ENCODE measurements at places on chromosomes 3 and 15. TPM values are rescaled to one million over a fixed set of nuclear protein-coding genes. Genes with fewer than 3 reads are reported as not detected.

GRCh38 chr3:39075910-39076309 is 24.1 kb downstream of the WDR48 start:
- no peak for DNase-seq
- H3K4me3 ChIP-seq = no peak overlapping the region
- H3K4me1 ChIP-seq = no peaks in the 10 kb centered on the region
- H3K27me3 ChIP-seq = no peaks in the 10 kb centered on the region

- DNase-seq = no peak
- H3K4me3 ChIP-seq = no peak overlapping the region
- H3K27ac ChIP-seq = no peak overlapping the region
- peaks cover 22% of the 10 kb centered on the region for H3K36me3 ChIP-seq
- H3K4me1 ChIP-seq = peaks cover 28% of the 10 kb centered on the region
Measured at GRCh38 chr15:41919954-41920538, 26.2 kb upstream of the SPTBN5 start.

DNA sequence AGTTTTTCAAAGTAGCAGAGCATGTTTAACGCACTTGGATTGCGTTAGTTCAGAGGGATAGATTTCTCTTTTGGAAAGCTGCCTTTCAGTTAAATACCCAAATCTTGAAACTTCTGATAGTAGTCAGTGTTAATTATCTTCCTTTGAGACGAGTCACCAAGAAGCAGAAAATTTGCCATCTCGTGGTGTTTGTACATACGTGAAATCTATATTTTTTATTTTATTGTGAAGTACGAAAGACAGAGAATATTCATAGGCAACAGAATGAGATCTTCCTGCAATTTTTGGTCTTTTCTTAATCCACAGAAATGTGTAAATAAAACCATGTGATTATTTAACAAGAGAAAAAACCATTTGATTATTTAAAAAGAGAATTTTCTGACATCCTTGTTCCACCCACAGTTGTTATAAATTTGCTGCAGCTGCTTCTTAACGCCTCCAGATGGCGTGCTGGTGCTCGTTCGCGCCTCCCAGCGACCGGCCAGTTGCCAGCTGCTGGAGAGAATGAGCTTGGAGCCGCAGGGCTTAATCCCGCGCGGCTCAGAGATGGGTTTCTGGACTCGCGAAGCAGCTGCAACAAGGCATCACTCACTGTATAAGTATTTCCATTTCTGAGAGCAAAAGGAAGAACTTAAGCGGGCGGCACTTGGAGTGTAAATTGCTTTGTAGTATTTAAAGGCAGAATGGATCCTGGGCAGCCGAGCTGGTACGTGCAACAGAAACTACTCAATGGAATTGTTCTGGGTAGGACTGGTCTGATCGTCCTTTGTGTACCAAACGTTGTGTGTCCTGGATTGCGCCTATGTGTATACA is 10.5 kb upstream of the SLITRK3 start:
- H3K4me3 ChIP-seq = no peak overlapping the region
- DNase-seq = peak; percentile 5
- H3K27me3 ChIP-seq = no peaks in the 10 kb centered on the region
- no peak overlapping the region for H3K27ac ChIP-seq
- peaks cover 3% of the 10 kb centered on the region for H3K4me1 ChIP-seq
- H3K36me3 ChIP-seq = no peaks in the 10 kb centered on the region

GRCh38 chr3:190543671-190544070 is 29.8 kb downstream of the IL1RAP start:
- H3K4me1 ChIP-seq = no peaks in the 10 kb centered on the region
- no peak overlapping the region for H3K4me3 ChIP-seq
- DNase-seq = no peak
- H3K27me3 ChIP-seq = no peaks in the 10 kb centered on the region
- H3K36me3 ChIP-seq = no peaks in the 10 kb centered on the region

GRCh38 chr3:99357131-99357530 is 281.3 kb upstream of the COL8A1 start:
- no peaks in the 10 kb centered on the region for H3K36me3 ChIP-seq
- H3K27ac ChIP-seq = no peak overlapping the region
- no peak for DNase-seq
- H3K4me1 ChIP-seq = no peaks in the 10 kb centered on the region

GRCh38 chr3:127585163-127585812 is 5.2 kb downstream of the TPRA1 start:
- H3K4me1 ChIP-seq = peaks cover 8% of the 10 kb centered on the region
- no peaks in the 10 kb centered on the region for H3K27me3 ChIP-seq
- no peaks in the 10 kb centered on the region for H3K36me3 ChIP-seq
- H3K4me3 ChIP-seq = no peak overlapping the region
- DNase-seq = no peak

DNA sequence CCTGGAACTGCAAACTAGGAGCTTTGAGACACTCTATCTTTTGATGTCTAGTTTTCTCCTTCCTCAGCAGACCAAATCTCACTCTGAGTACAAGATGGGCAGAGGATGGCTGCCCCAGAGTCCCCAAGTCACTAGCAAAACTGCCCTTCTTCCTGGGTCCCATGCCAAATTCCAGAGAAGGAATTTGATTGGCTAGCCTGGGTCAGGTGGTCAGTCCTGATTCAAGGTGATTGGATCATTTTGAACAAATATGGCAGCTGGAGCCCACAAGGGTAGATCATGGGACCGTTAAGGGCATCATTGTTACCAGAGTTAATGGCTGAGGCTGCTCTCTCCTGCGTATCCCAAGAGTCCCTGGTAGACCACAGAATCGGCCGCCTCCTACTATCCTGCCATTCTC is 21.7 kb downstream of the SLC6A1 start:
- H3K4me3 ChIP-seq = no peak overlapping the region
- no peak overlapping the region for H3K27ac ChIP-seq
- no peaks in the 10 kb centered on the region for H3K27me3 ChIP-seq
- no peak for DNase-seq

- H3K27me3 ChIP-seq = peaks cover 10% of the 10 kb centered on the region
- no peak overlapping the region for H3K27ac ChIP-seq
- H3K4me3 ChIP-seq = no peak overlapping the region
- peaks cover 6% of the 10 kb centered on the region for H3K4me1 ChIP-seq
- DNase-seq = no peak
Measured at GRCh38 chr3:42983927-42984326, 4.8 kb downstream of the GASK1A start.

DNA sequence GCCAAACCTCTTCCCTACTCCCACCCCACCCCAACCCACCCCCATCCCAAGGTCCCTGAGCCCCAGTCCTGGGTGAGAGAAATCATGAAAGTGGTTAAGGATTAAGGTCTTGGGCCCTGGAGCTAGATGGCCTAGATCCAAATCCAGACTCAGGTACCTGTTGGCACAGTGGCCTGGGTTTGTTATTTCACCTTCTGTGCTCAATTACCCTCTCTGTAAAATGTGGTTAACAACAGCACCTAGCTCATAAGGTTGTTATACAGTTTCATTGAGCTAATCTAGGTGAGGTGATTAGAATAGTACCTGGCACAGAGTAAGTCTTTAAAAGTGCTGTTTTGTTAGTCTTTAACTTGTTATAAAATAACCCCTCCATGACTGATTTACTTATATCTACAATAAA is 6.4 kb upstream of the SNUPN start:
- no peak overlapping the region for H3K27ac ChIP-seq
- no peaks in the 10 kb centered on the region for H3K4me1 ChIP-seq
- peaks cover 1% of the 10 kb centered on the region for H3K36me3 ChIP-seq
- H3K4me3 ChIP-seq = no peak overlapping the region
- H3K27me3 ChIP-seq = no peaks in the 10 kb centered on the region

- H3K27me3 ChIP-seq = no peaks in the 10 kb centered on the region
- H3K4me3 ChIP-seq = no peak overlapping the region
- no peaks in the 10 kb centered on the region for H3K36me3 ChIP-seq
- DNase-seq = no peak
- no peaks in the 10 kb centered on the region for H3K4me1 ChIP-seq
Measured at GRCh38 chr15:76274821-76275220, 36.4 kb downstream of the ETFA start.

- H3K27me3 ChIP-seq = peaks cover 12% of the 10 kb centered on the region
- no peaks in the 10 kb centered on the region for H3K4me1 ChIP-seq
- DNase-seq = no peak
- no peak overlapping the region for H3K4me3 ChIP-seq
- no peak overlapping the region for H3K27ac ChIP-seq
- H3K36me3 ChIP-seq = no peaks in the 10 kb centered on the region
Measured at GRCh38 chr3:50266836-50267235, 2.1 kb upstream of the SEMA3B start.

- no peaks in the 10 kb centered on the region for H3K36me3 ChIP-seq
- DNase-seq = no peak
- no peaks in the 10 kb centered on the region for H3K4me1 ChIP-seq
Measured at GRCh38 chr3:176193032-176193730, 1004.1 kb downstream of the TBL1XR1 start.

DNA sequence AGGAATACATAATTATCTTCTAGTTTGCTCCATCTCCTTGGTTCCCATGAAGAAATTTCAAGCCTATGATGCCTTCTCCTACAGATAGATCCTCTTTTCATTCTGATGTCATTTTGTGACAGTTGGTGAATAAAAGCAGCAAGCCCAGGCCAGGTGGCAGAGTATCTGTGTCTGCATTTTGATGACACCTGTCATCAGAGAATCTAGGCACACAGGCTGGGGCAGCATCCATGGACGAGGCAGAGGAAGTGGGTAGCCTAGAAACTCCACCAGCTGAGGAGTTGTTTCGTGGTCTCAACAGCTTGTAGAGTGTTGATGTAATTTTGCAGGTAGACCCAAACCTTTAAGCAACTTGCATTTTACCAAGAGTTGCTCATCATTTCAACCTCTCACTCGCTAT is 269.8 kb downstream of the FEZF2 start:
- no peak overlapping the region for H3K4me3 ChIP-seq
- no peaks in the 10 kb centered on the region for H3K36me3 ChIP-seq
- no peak overlapping the region for H3K27ac ChIP-seq
- no peaks in the 10 kb centered on the region for H3K4me1 ChIP-seq
- DNase-seq = no peak
- no peaks in the 10 kb centered on the region for H3K27me3 ChIP-seq

GRCh38 chr3:169965562-169966427 is 812 bp upstream of the SEC62 start:
- H3K27me3 ChIP-seq = no peaks in the 10 kb centered on the region
- peaks cover 2% of the 10 kb centered on the region for H3K36me3 ChIP-seq

- DNase-seq = no peak
- H3K27me3 ChIP-seq = no peaks in the 10 kb centered on the region
- no peak overlapping the region for H3K4me3 ChIP-seq
- no peaks in the 10 kb centered on the region for H3K4me1 ChIP-seq
- H3K36me3 ChIP-seq = no peaks in the 10 kb centered on the region
- H3K27ac ChIP-seq = no peak overlapping the region
Measured at GRCh38 chr3:149397528-149397927, 20.1 kb upstream of the TM4SF1 start.

GRCh38 chr15:57594479-57594878 is 2.8 kb downstream of the MYZAP start:
- no peaks in the 10 kb centered on the region for H3K27me3 ChIP-seq
- H3K27ac ChIP-seq = no peak overlapping the region
- DNase-seq = no peak
- H3K4me1 ChIP-seq = peaks cover 22% of the 10 kb centered on the region

DNA sequence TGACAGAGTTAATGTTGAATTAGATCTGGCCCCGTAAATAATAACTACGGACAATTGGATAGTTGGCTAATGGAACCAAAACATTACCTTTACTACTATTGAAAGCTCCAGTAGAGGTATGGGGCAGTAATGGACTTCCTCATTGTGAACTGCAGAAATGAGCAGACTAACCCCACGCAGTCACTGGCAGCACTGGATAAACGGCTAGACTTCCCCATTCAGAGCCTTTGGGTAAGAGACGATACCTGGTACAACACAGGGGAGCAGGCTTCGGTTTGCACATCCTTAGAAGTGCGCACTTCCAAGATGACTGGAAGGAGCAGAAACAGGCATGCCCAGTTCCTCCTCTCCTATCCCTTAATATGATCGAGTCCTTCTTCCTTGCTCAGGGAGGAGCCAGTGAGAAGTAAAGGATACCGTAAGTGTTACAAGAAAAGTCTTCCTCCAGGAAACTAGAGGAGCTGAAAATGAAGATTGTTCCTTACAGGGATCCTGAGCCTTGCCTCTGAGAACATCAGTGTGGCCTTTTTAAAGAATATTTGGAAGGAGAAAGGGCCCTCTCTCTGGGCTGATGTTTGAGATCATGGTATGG is 100.5 kb upstream of the NECTIN3 start:
- H3K4me1 ChIP-seq = no peaks in the 10 kb centered on the region
- H3K27ac ChIP-seq = no peak overlapping the region
- H3K4me3 ChIP-seq = no peak overlapping the region
- no peaks in the 10 kb centered on the region for H3K36me3 ChIP-seq

DNA sequence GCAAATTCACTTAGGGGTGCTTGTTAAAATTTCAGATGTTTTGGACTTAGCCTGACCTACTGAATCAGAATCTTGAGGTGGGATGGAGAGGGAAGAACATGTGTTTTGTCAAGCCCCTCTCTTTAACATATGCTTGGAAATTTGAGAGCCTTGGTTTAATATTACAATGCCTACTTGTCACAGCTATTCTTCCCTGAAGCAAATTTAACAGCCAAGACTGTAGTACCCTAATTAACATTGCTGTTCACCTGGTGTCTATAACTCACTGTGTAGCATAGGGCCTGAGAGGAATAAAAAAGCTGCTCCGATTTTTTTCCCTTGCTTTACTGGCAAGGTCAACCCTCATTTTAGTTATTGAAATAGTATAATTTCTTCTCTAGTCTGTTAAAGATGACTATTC is 880.1 kb downstream of the CADM2 start:
- DNase-seq = no peak
- H3K27me3 ChIP-seq = no peaks in the 10 kb centered on the region
- H3K4me3 ChIP-seq = no peak overlapping the region
- no peak overlapping the region for H3K27ac ChIP-seq

GRCh38 chr3:158747417-158747816 is 15.2 kb upstream of the RARRES1 start:
- no peaks in the 10 kb centered on the region for H3K4me1 ChIP-seq
- H3K27me3 ChIP-seq = no peaks in the 10 kb centered on the region
- no peak overlapping the region for H3K27ac ChIP-seq
- no peak for DNase-seq

GRCh38 chr15:68982976-68983563 is 31.4 kb upstream of the NOX5 start:
- H3K27ac ChIP-seq = no peak overlapping the region
- no peak overlapping the region for H3K4me3 ChIP-seq
- H3K4me1 ChIP-seq = no peaks in the 10 kb centered on the region
- no peak for DNase-seq
- no peaks in the 10 kb centered on the region for H3K36me3 ChIP-seq
- H3K27me3 ChIP-seq = peaks cover 5% of the 10 kb centered on the region

Gene CHRM5
- total RNA-seq = not detected

Gene SHC4
- 0.75 TPM for total RNA-seq

Gene ATP8B4
- total RNA-seq = 0.73 TPM

Gene ROPN1
- not detected for total RNA-seq

Gene DNASE1L3
- 1.1 TPM for total RNA-seq

Gene RBM15B
- 29.5 TPM for total RNA-seq

Gene CLDN18
- total RNA-seq = not detected

Gene MYLK
- not detected for total RNA-seq

Gene LRRC2
- total RNA-seq = not detected

Gene GOLGA8G
- total RNA-seq = not detected
